ENCODE measurements at places on chromosomes 2 and 18.

- DNase-seq = peak; percentile 19
Observed at GRCh38 chr2:151410485-151410834, 758 bp downstream of the RIF1 start.

DNA sequence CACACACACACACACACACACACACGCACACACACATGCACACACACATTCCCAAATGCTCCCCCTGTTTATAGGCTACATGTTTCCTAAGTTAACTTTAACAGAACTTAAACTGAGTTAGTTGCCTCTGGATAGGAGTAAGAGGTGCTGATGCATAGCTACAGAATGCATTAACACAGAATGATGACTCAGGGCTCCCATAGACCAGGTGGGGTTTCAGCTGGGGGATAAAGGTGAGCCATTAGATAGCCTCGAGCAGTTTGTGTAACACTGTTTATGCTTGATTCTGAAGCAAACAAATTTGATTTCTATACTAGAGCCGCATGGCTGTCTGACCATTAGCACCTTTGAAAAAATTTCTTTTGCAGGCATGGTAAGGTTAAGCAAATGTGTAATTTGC lies 741.0 kb downstream of the PLCL1 start:
- DNase-seq = no peak

DNA sequence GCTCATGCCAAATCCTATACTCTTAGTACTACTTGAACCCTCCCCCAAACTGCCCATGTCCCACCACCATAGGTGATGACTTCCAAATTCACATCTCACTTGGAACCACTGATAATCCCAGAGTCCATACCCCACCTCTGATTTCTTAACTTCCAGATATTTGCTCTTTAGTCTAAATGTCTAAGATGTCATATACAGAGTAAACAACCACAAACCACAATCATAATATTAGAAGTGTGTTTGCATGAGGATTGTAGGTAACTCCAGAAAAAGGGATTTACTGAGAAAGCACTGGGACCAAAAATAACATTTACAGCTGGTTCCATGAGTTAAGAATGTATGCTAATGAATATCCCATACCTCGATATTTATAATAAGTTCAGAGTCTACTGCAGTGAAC lies 146.2 kb downstream of the ZNF385B start:
- no peak for DNase-seq

- no peak for DNase-seq
Observed at GRCh38 chr2:114668415-114668814, 226.0 kb downstream of the DPP10 start.

DNA sequence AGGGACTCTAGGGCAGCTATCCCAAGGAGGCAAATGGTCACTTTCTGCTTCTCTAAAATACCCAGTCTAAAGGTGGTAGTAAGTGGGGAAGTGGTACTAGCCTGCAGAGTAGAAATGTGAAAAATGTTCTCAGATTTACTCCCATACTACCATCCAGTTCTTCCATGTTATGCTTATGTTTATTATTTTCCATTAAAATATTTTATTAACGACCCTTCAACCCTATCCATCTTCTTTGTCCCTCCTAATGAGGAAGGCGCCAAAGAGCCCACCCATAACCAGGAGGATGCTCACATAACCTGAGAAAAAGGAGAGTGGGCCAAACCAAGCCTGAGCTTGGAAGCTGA lies 153.5 kb downstream of the ANTXR1 start:
- DNase-seq = no peak

GRCh38 chr2:109045505-109045904 lies 56.5 kb upstream of the EDAR start:
- DNase-seq = no peak

- no peak for DNase-seq
Observed at GRCh38 chr2:121388371-121388770, 103.4 kb upstream of the TFCP2L1 start.

- no peak for DNase-seq
Observed at GRCh38 chr2:12762337-12762736, 45.6 kb downstream of the TRIB2 start.

DNA sequence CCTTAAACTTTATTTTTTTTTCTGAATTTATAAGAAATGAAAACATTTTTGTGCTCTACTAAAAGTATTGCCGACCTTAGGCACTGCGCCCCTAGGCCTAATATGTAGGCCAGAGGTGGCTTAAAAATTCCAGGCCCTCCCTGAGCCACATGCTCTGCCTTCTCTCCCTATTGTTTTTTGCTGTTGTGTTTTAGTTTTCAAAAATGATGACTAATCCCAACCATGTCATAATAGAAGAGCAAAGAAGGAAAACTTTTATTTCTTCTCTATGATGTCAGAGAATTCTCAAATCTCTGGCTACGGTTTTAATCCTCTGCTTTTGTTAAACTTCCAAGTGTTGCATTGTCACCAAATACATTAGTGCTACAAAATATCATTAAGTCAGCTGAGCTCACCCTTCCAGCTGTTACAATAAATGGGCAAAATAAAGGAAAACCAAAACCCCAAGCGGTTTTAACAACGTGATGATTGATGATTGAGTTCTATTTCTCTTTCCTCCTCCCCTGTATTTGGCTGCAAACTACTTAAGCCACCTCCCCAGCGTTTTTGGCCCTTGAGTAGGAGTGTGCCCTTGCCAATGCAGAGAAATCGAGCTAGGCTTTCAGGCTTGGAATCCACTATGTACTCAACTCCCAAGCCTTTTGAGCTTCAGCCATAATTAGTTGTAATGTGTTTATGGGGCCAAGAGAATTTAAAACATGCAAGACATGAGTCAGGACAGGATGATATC lies 163.5 kb upstream of the POU3F3 start:
- DNase-seq = no peak

- DNase-seq = no peak
Observed at GRCh38 chr18:24447961-24448360, 12.5 kb upstream of the HRH4 start.

DNA sequence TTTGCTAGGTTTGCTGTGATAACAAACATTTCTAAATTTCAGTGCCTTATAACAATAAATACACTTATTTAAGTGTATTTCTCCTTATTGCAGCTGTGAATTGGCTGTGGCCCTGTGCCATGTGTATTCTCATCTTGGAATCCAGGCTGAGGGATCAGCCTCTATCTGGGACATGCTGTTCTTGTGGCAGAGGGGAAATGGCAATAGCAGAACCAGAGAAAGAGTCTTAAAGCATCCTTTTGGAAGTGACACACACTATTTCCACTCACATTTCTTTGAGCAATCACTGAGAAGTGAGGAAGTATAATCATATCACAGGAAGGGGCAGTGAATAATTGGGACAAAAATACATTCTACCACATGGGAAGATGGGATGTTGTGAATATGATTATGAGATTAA lies 66.2 kb upstream of the PROKR1 start:
- no peak for DNase-seq

- DNase-seq = no peak
Observed at GRCh38 chr2:133653056-133653455, 84.8 kb upstream of the NCKAP5 start.

Measured in activated gamma-delta T cell (primary cell).